Activated CD8-positive, alpha-beta memory T cell treated with anti-CD3 and anti-CD28 coated beads, Interleukin-2, amount 50 U/mL, for 4 hours (primary cell): ENCODE measurements at places on chromosomes 2 and 18.
A peak's percentile ranks its signal among the peaks of the same experiment; 100 is the strongest.

DNA sequence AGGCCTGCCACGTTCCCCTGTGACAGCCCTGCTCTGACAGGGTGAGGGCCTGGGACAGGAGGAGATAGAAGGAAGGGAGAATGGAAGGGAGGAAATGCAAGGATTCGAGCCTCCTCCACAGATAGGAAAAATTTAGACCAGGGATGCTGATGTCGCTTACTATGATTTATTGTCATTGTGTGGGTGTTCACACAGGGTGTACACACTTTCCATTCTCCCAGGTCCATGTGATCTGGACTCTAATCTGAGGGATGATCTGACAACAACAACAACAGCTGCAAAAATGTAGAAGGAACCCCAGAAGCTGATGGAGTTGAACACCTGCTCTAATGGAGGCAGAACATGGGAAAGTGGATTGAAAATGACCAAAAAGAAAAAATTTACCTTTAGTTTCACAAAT lies 231.7 kb upstream of the TNP1 start:
- DNase-seq = no peak

GRCh38 chr2:23244617-23245016 lies 140.4 kb upstream of the KLHL29 start:
- no peak for DNase-seq

DNA sequence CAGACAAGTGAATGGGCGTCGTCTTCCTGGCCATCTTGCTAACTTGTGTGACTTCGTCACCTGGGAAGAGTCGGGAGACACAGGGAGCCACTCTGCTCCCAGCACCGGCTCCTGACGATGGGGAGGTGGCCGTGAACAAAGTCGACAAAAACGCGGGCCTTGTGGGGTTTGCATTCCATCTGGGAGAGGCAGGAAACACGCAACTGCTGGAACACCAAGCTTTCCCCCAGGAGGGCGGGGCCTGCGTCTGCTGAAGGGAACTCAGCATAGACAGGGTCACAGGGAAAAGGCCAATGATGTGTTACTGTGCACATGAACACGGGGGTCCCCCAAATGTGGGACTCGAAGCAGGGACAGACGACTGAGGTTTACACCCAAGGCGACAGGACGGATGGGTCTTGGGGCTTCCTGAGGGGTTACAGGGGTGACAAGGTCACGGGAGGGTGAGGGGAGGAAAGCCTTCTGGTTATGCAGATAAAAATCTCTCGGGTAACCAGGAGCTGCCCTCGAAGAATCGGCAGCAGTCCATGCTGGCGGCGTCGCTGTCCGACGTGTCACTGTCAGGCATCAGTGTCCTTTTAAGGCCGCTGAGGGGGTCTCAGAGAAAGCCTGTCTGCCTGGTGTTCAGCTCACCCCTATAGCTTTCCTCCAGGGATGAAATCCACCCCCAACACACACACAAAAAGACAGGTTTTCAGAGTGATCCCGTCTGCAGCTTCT lies 28.2 kb upstream of the PRLH start:
- no peak for DNase-seq

GRCh38 chr2:27049422-27050280 lies 1.8 kb upstream of the AGBL5 start:
- peak; percentile 71 for DNase-seq

- no peak for DNase-seq
These were observed 32.7 kb downstream of the RAB27B start for GRCh38 chr18:54860941-54861340.

DNA sequence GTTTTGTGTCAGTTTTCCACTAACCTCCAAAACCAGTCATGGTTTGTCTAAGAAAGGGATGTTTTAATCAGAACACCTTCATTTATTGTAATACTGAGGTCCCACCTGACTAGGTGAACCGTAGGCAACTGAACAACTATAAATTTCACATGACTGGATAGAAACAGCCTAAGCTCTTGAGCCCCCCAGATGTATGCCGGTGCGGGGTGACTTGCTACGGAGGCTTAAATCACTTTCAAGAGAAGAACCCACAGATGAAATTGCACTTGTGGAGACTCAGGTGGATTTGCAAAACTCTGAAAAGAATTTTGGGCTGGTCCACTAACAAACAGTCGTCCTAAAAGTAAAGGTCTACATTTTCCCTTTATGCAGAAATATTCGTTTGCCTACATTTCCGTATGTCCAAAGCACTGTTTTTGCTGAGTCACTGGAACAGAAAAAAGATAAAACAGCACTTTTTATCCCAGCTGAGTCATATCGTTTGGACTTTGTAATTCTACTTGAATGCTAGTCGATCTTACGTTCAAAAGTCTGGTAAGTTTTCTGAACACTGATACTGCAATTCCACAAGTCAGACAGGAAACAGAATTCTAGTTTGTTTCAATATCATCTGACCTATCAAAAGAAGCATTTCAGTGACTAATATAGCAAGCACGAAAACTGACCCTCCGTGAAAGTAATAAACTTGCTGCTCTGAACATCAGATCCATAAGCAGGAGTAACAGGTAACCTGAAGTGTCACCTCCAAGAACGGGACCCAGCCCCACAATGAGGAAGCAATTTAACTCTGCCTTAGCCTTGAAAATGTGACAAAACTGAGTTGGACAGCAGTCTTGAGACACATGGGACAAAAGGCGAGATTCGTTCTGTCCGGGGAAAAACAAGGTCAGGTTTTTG lies 18.1 kb downstream of the ZNF516 start:
- DNase-seq = no peak

- no peak for DNase-seq
These were observed 196.3 kb downstream of the MC4R start for GRCh38 chr18:60176259-60176658.

DNA sequence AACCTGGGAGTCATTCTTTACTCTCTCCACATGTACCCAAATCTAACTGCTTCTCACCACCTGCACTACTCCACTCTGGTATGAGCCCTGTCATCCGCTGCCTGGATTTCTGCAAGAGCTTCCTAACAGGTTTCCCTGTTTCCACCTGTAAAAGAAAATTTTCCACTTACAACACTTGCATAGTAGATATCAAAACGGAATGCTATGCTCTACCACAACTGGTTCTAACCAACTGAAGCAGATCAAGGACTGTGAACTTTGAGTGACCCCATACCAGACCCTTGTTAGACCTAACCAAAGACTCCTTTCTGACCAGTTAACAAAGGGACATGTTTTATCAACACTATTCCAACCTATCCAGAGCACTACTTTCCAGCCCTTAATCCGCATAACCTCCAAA lies 3.8 kb upstream of the TMEM131 start:
- DNase-seq = no peak

GRCh38 chr18:48638451-48638850 lies 99.6 kb downstream of the CTIF start:
- DNase-seq = no peak

DNA sequence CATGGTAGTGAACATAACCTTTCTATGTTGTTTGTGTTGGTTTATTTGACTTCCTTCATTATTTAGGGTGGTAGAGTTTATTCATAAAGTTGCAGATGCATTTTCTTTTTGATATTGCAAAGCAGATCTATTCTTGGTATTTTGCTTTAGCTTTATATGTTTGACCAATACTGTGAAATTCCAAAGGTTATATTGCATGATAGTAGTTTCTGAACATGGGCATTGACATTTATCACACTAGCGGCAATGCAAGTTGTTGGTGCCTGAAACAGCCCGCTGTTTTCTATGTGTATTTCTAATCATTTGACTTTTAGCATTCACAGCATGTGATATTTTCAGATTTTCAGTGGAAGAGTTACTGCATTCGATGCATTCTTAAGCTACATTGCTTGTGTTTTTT lies 87.2 kb downstream of the ASXL3 start:
- DNase-seq = no peak

GRCh38 chr2:208025814-208026184 lies 472 bp upstream of the PLEKHM3 start:
- peak; percentile 33 for DNase-seq
